SK-MEL-5 (cell line): ENCODE measurements at places on chromosomes 12 and 14.

- DNase-seq, result no peak
These were observed 282.0 kb upstream of the PPFIA2 start for GRCh38 chr12:82040987-82041743.

DNA sequence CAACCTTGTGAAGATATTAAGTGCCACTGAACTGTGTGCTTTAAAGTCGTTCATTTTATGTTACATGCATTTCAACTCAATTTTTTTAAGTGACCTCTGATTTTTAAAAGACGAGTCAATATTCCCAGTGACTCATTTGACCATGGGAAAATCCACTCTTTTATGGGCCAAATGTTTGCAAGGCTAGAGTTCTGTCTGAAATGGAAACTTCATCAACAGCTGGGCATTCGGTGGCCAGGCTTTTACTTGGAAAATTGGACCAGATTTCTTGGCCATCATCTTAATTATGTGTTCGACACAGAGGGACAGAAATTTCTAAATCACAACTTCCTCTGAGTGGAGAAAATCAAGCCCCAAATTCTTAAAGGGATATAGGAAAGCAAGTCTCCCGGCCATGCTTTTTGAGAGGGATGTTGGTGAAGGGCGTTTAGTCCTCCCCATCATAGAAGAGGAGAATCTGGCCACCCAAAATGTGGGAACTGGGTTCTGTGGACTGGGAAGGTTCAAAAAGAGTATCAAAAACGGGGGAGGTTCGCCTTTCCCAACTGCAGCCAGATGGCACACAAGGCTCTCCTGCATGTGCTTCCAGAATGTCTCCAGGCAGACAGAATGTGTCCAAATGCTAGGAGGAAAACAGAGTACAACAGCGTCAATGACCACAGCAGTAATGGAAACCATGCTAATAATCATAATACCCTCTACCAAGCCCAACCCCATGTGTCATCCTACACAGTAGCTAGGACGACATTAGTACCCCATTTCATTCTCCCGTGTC, 40.9 kb upstream of the FZD10 start:
- no peak for DNase-seq

DNA sequence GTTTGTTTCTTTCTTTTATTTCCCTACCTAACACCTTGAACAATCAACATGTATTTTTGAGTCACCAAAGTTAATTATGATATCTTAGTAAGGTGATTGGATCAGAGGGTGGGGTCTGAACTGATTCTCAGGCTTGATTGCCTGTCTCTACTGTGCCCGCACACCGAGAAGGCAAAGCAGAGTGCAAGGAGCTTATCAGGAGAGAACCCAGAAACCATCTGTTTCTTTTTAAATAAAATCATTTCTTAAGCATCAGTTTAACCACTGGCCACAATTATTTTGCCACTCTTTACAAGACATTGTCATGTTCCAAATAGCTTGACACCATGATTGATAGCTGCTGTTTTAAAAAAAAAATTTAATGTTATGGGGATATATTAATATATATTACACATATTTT, 3.1 kb downstream of the GARIN2 start:
- no peak for DNase-seq

DNA sequence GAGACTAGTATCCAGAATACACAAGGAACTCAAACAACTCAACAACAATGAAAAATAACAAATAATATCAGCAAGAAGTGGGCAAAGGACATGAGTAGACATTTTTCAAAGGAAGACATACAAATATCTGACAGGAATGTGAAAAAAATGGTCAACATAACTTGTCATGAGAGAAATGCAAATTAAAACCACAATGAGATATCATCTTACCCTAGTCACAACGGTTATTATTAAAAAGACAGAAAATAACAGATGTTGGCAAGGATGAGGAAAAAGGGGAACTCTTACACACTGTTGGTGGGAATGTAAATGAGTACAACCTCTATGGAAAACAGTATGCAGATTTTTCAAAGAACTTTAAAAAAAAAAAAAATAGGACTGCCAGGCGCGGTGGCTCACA, 20.4 kb downstream of the VWF start:
- no peak for DNase-seq

GRCh38 chr12:6770600-6770999, 1.7 kb upstream of the LAG3 start:
- DNase-seq, result no peak

DNA sequence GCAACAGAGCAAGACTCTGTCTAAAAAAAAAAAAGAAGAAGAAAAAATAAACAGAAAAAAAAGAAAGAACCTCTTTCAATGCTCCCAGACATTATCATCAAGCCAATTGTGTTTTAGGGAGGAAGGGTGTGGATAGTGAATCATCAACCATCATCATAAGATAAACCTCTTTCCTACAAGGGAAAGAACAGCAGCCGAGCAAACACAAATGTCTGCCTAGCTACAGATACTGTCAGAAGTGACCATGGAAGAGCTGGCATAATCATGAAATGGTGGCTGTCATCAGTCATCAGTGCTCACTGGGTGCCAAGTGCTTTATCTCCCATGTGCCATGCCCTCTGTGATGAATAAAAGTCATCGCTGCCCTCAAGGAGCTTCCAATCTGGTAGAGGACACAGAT, 46.6 kb downstream of the SLC17A8 start:
- DNase-seq, result peak; percentile 21

GRCh38 chr14:31881531-31882310, 195.4 kb upstream of the ARHGAP5 start:
- DNase-seq, result no peak

DNA sequence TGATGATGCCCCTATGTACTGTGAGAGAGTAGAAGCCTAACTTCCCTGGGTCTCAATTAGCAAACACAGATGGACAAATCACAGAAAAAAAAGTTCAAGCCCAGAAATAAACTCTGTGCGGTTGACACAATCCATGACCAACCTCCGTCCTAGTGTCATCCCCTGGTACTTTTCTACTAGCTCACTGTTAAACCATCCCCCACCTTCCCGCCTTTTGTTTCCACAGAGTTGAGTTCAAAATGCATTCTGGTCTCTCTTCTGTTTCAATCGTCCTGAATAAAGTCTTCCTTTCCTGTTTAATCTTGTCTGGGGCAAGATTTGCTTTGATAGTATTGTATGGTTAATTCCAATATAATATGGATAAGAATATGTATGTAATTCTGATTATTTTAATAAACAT, 199.9 kb downstream of the SLC6A15 start:
- no peak for DNase-seq

DNA sequence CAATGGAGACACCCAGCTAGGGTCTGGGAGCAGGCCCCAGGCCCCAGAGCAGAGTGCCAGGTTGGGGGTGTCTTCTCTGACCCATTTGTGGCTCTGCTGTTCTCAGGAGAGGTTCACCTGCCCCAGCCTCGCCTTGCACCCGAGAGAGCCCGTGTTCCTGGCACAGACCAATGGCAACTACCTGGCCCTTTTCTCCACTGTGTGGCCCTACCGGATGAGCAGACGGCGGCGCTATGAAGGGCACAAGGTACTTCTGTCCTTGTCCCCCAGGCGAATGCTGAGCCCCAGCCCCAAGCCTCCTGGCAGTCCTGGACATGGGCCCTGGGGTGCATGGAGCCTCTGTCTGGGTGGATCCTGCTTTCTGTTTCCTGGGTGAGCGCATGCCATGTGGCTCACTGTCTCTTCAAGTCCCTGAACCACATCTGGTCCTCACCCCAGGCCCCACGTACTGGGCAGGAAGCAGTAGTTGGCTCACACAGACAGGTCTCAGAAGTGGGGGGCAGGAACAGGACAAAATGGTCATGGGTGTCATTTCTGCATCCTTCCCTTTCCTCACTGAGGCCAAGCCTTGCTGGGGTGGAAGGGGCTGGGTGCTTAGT, 58.2 kb downstream of the BEGAIN start:
- no peak for DNase-seq

- no peak for DNase-seq
These were observed 256.6 kb downstream of the PRKD1 start for GRCh38 chr14:29671034-29671433.

DNA sequence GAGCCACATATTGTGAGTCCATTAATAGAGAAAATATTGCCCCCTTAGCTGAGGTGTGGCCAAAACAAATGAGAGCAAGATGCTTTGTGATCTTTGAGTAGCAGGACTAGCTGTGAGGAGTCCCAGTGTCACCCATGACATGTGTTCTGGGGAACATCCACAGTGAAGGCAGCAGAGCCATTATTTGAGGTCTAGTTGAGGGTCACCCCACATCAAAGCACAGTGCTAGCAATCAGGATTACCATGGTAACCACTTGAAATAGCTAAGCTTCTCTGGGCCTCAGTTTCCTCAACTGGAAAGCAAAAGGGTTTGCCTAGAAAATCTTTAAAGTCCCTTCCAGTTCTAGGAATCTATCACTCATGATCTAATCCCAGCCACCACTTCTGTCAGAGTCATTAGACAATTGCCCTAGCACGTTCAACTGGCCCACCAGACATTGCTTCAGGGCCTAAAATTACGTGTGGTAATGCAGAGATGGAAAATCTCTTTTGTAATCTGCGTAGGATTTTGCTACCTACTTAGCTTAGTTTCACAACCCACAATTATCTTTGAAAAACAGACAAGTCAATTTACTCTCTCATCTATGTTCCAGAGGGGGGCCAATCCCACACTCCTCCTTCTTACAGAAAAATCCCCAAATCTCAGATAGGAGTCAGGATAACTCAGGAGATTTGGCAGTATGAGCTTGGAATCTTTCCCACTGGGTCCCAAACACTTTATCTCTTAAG, 251.2 kb upstream of the EGLN3 start:
- no peak for DNase-seq

- DNase-seq, result no peak
These were observed 24.5 kb downstream of the SVOP start for GRCh38 chr12:108996320-108996719.

- DNase-seq, result peak; percentile 24
These were observed 1.3 kb downstream of the ARID4A start for GRCh38 chr14:58299401-58300330.

DNA sequence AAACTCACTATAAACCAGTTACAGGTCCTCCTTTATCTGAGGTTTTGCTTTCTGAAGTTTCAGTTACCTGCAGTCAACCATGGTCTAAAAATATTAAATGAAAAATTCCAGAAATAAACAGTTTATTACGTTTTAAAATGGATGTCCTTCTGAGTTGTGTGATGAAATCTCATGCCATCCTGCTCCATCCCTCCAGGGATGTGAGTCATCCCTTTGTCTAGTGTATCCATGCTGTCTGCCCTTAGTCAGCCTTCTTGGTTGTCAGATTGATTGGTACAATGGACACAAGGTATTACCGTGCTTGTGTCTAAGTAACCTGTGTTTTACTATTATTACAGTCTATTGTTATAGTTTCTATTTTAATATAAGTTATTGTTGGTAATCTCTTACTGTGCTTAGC, 328.3 kb downstream of the APAF1 start:
- DNase-seq, result peak; percentile 44

GRCh38 chr12:15899282-15899870, 11.8 kb upstream of the DERA start:
- peak; percentile 60 for DNase-seq

GRCh38 chr12:15547691-15548090, 225.4 kb downstream of the PTPRO start:
- no peak for DNase-seq

DNA sequence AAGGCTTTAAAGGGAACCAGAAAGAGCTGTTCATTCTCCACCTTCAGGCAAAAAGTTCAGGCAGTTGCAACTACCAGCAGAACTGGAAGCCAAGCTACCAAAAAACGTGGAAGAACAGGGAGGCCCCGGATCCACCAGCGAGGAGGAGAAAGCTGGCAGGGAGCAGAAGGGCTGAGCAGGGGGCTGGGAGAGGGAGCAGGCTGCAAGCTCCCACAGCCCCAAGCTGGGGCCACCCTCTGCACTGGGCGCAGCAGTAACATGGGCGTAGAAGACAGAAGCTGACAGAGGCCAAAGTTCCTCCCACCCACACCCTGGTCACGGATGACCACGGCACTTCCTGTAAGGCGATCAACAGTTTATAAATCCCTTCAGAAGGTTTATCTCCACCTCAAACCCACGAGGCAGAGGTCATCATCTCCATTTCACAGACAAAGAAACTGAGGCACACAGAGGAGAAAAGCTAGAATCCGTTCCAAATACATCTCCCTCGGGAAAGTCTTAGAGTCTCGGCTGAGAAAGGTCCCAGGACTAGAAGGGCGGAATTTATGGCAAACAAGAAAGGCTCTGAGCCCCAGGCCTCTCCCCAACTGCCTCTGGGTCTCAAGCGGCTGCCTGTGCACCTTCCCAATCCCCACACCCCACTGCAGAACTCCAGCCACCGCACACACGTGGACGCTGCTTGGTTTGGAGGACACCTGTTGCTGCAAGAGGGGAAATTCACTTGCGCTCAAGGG, 1.8 kb downstream of the CCDC85C start:
- no peak for DNase-seq

GRCh38 chr12:117816-118345, 51.3 kb downstream of the IQSEC3 start:
- no peak for DNase-seq

DNA sequence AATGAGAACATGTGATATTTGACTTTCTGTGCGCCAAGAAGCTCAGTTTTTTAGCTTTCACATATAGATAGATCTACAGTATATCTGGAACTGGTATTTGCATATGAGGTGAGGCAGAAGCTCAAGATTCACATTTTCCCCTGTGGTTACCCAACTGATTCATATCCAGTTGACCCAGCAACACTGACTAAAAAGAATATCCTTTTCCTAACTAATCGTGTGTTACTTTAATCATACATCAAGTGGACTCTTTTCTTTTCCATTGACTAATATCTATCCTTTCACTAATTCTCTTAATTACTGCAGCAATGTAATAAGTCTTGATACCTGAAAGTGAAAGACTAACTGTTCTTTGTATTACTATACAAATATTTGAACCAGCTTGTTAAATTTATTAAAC, 236.1 kb downstream of the AEBP2 start:
- no peak for DNase-seq

GRCh38 chr14:91169951-91170350, 56.1 kb downstream of the DGLUCY start:
- DNase-seq, result no peak

GRCh38 chr12:75650595-75651341, 139.4 kb upstream of the KRR1 start:
- no peak for DNase-seq

DNA sequence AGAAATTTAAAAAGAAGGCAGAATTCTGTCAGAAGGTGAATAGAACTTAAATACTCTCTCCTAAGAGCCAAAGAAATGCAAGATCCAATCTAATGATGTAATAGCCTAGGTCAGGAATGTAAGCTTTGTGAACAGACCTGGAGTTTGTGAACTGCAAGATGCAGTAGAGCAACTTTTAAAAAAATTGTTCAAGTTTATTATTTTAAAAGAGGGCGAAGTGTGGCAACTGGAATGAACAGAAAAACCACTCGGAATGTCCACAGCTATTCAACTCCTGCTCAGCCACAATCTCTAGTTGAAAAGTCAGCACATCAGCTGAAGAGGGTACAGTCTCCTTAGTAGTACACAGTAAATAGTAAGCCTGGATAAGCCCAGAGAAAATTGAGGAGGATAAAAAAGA, 228.8 kb downstream of the PPFIA2 start:
- DNase-seq, result no peak

DNA sequence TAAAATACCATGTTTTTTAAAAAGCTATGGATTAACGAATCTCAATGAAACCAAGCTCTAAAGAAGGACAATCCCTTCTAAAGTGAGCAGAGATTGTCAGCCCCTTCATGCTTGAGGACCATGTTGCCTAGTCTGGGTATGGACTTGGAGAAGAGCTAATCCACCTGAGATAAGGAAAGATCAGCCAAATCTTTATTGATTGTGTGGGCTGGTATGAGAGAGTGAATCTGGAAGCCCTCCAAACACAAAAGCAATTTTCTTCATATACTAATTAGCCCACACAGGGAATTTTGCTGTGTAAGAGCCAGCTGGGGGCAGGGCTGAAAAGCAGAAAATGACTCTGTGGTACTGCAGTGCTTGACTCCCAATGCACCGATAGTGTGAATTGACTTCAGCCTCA, 47.4 kb upstream of the DICER1 start:
- no peak for DNase-seq
